A549 treated with GW870086 at 1 μM for 4 hours (cell line): ENCODE measurements at places on chromosomes 5 and 9. TPM values are rescaled to one million over a fixed set of nuclear protein-coding genes. Genes with fewer than 3 reads are reported as not detected.

The ANKRD18B gene
- total RNA-seq, result 3.3 to 7.2 TPM (median 6.8 TPM) in 5 replicates

The LVRN gene
- total RNA-seq, result 0.06 to 0.08 TPM (median 0.07 TPM) in 3 of 5 replicates, not detected in the others

The IL33 gene
- total RNA-seq, result 0.31 to 0.47 TPM (median 0.41 TPM) in 4 of 5 replicates, not detected in the other

The AGXT2 gene
- not detected in 5 replicates for total RNA-seq

The NRG2 gene
- 1.4 to 2.2 TPM (median 1.6 TPM) in 5 replicates for total RNA-seq

The SLC45A2 gene
- 0.07 TPM in 1 of 5 replicates, not detected in the others for total RNA-seq

The PCDHA3 gene
- 0.78 to 1.3 TPM (median 0.88 TPM) in 5 replicates for total RNA-seq

The PCBD2 gene
- total RNA-seq, result 10.7 to 12.3 TPM (median 11.1 TPM) in 5 replicates

The ARID3C gene
- 0.15 to 0.41 TPM (median 0.21 TPM) in 4 of 5 replicates, not detected in the other for total RNA-seq

The PDE8B gene
- 1.5 to 2.1 TPM (median 1.7 TPM) in 5 replicates for total RNA-seq

The GPRIN1 gene
- 6.9 to 9.5 TPM (median 8.6 TPM) in 5 replicates for total RNA-seq

The GCNT4 gene
- 0.29 to 0.37 TPM (median 0.31 TPM) in 5 replicates for total RNA-seq

The AIF1L gene
- 1.6 to 2.4 TPM (median 1.7 TPM) in 5 replicates for total RNA-seq

The SHB gene
- total RNA-seq, result 37.8 to 54.5 TPM (median 52.7 TPM) in 5 replicates

The TAS2R1 gene
- total RNA-seq, result not detected in 5 replicates

The QRFP gene
- not detected in 5 replicates for total RNA-seq

The ZNF462 gene
- 4.3 to 4.6 TPM (median 4.5 TPM) in 5 replicates for total RNA-seq

The TOR1A gene
- 58.3 to 64.4 TPM (median 63.3 TPM) in 5 replicates for total RNA-seq

The GDNF gene
- total RNA-seq, result 0.03 to 0.10 TPM (median 0.05 TPM) in 4 of 5 replicates, not detected in the other

The GABBR2 gene
- 0.06 to 0.45 TPM (median 0.15 TPM) in 5 replicates for total RNA-seq

The EIF4EBP3 gene
- 1.1 to 3.0 TPM (median 2.1 TPM) in 5 replicates for total RNA-seq

The LIFR gene
- 4.3 to 8.4 TPM (median 7.3 TPM) in 5 replicates for total RNA-seq

The PTGES gene
- 172 to 205 TPM (median 174 TPM) in 5 replicates for total RNA-seq

The PCDHA5 gene
- total RNA-seq, result 0.50 to 0.74 TPM (median 0.70 TPM) in 5 replicates

The ALDH1A1 gene
- 4,215 to 5,771 TPM (median 5,434 TPM) in 5 replicates for total RNA-seq

The BAAT gene
- total RNA-seq, result 0.34 to 0.63 TPM (median 0.40 TPM) in 5 replicates

The TRMT10B gene
- total RNA-seq, result 5.4 to 5.9 TPM (median 5.8 TPM) in 5 replicates

The GMCL2 gene
- total RNA-seq, result not detected in 5 replicates

The KIF20A gene
- total RNA-seq, result 37.8 to 49.5 TPM (median 41.9 TPM) in 5 replicates

The HMCN2 gene
- total RNA-seq, result 0.05 to 0.08 TPM (median 0.06 TPM) in 5 replicates

The TNPO1 gene
- 99.0 to 134 TPM (median 126 TPM) in 5 replicates for total RNA-seq

The PCDHGB3 gene
- 0.16 to 0.31 TPM (median 0.22 TPM) in 5 replicates for total RNA-seq

The UGT3A2 gene
- not detected in 5 replicates for total RNA-seq

The ACSL6 gene
- 0.06 to 0.15 TPM (median 0.08 TPM) in 3 of 5 replicates, not detected in the others for total RNA-seq

The CCDC192 gene
- total RNA-seq, result not detected in 5 replicates

The CTSV gene
- total RNA-seq, result 11.9 to 13.8 TPM (median 13.4 TPM) in 5 replicates

The PCDHGA11 gene
- 0.03 to 0.07 TPM in 2 of 5 replicates, not detected in the others for total RNA-seq

The RASEF gene
- total RNA-seq, result 5.7 to 7.3 TPM (median 7.2 TPM) in 5 replicates

The SPINK4 gene
- total RNA-seq, result not detected in 5 replicates

The OGN gene
- not detected in 5 replicates for total RNA-seq

The SAXO1 gene
- not detected in 5 replicates for total RNA-seq

The ARL14EPL gene
- 0.14 to 0.60 TPM (median 0.26 TPM) in 5 replicates for total RNA-seq

The ADAMTS19 gene
- not detected in 5 replicates for total RNA-seq

The PCDHA6 gene
- 0.05 to 0.09 TPM (median 0.08 TPM) in 3 of 5 replicates, not detected in the others for total RNA-seq

The PHF2 gene
- total RNA-seq, result 13.9 to 17.5 TPM (median 15.8 TPM) in 5 replicates

The SLC6A18 gene
- total RNA-seq, result not detected in 5 replicates
